ENCODE measurements at places on chromosomes 1 and 21. TPM values are rescaled to one million over a fixed set of nuclear protein-coding genes. Genes with fewer than 3 reads are reported as not detected.

Gene CRB1
- total RNA-seq, result not detected

Gene ATP1A4
- not detected for total RNA-seq

Gene XCL1
- not detected for total RNA-seq

Gene LRRC38
- total RNA-seq, result not detected

Gene B3GALT2
- not detected for total RNA-seq

Gene FCER1A
- not detected for total RNA-seq

Gene IVL
- not detected for total RNA-seq

Gene KDF1
- total RNA-seq, result 0.14 TPM

Gene LCE1F
- not detected for total RNA-seq

Gene RIPPLY3
- total RNA-seq, result not detected

Gene S100A3
- not detected for total RNA-seq

Gene OR2T11
- total RNA-seq, result not detected

Gene S100A7
- total RNA-seq, result not detected

Gene NPHS2
- not detected for total RNA-seq

Gene ANGPTL3
- not detected for total RNA-seq

Gene HSPB7
- not detected for total RNA-seq

Gene SYCP1
- not detected for total RNA-seq

Gene KRTAP11-1
- not detected for total RNA-seq
